GM12878 (cell line): ENCODE measurements at places on chromosomes 11 and 22. TPM values are rescaled to one million over a fixed set of nuclear protein-coding genes. Genes with fewer than 3 reads are reported as not detected.

RFPL2 gene
- polyA plus RNA-seq, result not detected in 2 replicates

RBMXL2 gene
- not detected in 2 replicates for polyA plus RNA-seq

- no peak for DNase-seq
Measured at GRCh38 chr11:119785131-119785530, 56.1 kb upstream of the NECTIN1 start.

DNA sequence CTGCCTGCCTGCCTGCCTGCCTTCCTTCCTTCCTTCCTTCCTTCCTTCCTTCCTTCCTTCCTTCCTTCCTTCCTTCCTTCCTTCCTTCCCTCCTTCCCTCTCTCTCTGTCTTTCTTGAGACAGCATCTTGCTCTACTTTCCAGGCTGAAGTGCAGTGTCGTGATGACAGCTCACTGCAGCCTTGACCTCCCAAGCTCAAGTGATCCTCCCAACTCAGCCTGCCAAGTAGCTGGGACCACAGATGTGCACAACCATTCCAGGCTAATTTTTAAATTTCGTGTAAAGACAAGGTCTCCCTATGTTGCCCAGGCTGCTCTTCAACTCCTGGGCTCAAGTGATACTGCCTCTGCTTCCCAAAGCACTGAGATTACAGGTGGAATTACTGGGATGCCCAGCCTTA lies 328.2 kb upstream of the SORL1-AS1 start:
- no peak for DNase-seq

DNA sequence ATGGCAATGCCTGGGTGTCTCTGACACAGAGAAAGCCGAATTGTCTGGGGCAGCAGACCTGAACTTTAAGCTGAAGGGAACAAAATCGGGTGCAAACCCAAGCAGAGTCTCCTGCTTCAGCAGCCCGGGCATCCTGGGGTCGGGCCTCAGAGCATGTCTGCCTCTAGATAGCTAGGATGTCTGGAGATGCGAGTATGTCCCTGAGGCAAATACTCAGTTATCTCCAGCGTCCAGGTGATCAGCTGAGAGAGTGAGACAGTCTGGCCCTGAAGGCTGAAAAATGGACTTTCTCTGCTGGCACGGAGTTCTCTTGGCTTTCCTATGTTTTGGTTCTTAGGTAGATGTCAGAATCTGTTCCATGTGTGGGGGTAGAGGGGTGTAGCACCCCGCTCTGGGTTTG lies 3.3 kb downstream of the ADAMTS8 start:
- DNase-seq, result no peak

GRCh38 chr11:79508461-79508860 lies 67.6 kb upstream of the TENM4 start:
- DNase-seq, result no peak

- DNase-seq, result no peak
Measured at GRCh38 chr22:44540756-44541670, 43.0 kb upstream of the RTL6 start.

DNA sequence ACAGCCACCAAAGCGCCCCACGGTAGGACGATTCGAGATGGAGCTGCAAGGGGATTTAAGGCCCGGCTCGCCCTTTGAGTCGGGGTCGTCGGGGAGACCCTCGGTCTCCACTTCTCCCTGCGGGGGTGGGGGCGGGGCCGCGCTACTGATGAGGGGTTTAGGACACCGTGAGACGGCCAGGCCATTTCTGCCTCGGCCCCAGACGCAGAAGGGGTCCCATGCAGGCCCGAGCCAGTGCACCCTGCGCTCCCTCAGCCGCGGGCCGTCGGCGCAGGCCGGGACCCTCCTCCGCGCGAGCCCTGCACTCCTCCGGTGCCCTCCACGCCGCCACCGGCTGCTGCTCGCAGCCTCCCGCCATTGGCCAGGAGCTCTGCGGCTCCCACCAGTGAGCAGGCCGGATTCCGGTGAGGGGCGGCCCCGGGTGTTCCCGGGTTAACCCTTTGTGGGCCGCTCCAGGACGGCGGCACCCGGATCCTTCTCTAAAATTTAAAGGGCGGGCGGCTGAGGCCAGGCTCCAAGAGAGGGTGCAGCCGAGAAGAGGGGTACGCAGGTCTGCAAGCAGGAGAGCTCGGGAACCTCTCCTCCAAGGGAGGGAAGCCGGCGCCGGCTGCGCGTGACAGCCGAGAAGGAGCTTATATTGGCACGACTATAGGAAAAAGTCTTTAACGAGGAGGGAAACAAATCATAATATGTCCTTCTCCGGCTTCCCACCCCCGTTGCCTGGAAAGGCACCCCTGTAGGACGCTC lies 18.0 kb downstream of the CREB3L1 start:
- DNase-seq, result no peak

DNA sequence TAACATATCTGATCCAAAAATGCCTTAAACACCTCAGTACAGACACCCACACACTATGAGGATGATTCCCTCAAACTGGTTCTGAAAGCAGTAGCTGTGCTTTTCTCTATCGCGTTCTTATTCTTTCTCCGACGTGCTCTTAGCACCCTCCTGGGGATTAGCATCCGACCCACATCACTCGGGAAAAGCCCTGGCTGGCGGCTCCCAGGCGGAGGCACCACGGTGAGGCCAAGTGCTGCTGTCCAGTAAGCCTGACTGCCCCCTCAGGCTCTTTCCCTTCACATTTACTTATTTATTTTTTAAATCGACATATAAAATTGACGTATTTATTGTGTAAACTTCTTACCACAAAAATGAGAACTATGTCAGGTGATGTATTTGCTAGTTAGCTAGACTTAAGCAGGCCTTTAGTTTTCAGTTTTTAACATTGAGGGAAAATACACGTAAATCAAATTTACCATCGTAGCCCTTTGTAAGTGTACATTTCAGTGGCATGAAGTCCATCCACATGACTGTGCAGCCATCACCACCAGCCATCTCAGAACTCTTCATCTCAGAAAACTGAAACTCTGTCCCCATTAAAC lies 19.2 kb downstream of the TBX1 start:
- DNase-seq, result no peak

DNA sequence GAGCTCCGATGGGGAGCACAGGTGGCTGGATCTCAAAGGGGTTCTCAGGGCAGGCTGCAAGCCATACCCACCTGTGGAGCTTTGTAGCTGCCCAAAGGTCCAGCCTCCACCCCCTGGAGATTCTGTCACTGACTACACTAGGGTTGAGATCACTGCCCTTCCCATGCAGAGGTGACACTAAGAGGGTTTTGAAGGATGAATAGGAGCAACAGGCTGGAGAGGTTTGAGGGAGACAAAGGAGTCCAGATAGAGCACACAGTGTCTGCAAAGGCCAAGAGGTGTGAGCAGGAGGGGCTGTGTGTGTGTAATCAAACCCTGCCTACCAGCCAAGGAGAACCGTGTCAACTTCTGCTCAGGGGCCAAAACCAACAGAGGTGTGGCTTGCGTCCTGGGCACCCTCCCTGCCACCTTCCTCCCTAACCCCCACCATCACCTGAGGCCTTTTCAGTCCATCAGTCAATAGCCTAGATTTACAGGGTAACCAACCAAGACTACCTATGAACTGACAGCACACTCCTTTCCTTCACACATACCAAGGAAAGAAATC lies 43.0 kb upstream of the WNT11 start:
- no peak for DNase-seq

- DNase-seq, result no peak
Measured at GRCh38 chr11:94650756-94651155, 83.6 kb downstream of the PIWIL4 start.

DNA sequence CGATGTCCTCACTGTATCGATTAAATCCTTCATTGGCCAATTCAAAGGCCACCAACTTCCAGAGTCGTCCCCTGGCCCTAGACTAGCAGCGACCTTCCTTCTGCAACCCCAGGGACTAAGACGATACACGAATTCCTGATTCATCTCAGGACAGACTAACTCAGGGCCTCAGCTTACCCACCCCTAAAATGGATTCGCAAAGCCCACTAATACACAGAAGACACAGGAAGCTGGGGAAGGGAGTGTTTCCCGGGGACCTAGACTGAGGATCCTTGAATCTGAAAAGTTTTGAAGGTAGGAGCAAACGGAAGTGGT lies 509 bp downstream of the LAMTOR1 start:
- DNase-seq, result no peak
